ENCODE measurements at places on chromosomes 7 and 10.

- no peak for DNase-seq
These were observed 61.4 kb downstream of the SHOC2 start for GRCh38 chr10:110980807-110981206.

- peak; percentile 66 for DNase-seq
These were observed 22.7 kb upstream of the AASS start for GRCh38 chr7:122166740-122167139.

DNA sequence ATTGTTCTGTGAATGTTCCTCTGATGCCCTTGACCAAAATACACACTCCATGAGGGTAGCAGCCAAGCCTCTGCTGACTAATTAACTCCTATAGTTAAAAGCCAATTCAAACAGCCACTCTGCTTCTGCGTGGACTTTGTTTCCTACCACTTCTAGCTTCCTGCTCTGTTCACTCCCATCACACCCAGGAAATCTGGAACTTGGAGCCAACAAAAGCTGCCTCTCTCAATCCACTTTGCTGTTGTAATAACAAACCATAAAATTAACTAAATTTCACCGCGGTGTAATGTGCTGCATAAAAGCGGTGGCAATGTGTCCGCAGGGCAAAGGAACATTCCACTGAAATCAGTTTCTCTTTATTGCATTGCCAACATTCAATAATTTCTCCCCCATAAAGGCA lies 239.5 kb downstream of the PLXNA4 start:
- no peak for DNase-seq

DNA sequence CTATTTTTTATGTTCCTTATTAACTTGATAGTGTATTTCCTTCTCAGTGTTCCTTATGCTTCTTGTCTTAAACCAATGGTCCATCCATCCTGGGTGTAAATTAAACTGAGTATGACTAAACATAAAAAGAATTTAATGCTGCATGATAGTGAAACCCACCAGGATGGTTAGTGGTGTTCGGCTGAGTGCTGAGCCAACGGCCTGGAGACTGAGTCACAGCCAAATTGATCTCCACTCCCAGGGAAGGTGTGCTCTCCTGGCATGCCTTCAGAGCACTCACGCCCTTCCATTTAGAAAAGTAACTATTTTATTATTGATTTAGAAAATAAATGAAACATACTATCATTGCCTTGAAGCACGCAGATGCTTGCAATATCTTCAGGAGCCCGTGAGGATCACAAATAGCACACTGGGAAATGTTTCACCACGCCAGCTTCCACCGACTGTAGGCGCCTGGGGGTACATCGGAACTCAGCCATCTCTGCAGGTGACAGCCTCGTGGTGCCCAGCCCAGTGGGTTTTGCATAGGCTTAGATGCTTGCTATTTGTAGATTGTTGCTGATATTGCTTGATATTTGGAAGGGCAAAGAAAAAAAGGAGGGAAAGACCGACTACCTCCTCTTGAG lies 40.0 kb upstream of the LOXL4 start:
- no peak for DNase-seq

GRCh38 chr10:10956681-10957542 lies 60.8 kb upstream of the CELF2 start:
- no peak for DNase-seq

- DNase-seq = no peak
These were observed 463.2 kb downstream of the GALNT17 start for GRCh38 chr7:71595176-71595575.

- no peak for DNase-seq
These were observed 33.6 kb upstream of the FAM13C start for GRCh38 chr10:59395984-59396383.

GRCh38 chr10:83701799-83702198 lies 437.5 kb upstream of the GHITM start:
- no peak for DNase-seq

DNA sequence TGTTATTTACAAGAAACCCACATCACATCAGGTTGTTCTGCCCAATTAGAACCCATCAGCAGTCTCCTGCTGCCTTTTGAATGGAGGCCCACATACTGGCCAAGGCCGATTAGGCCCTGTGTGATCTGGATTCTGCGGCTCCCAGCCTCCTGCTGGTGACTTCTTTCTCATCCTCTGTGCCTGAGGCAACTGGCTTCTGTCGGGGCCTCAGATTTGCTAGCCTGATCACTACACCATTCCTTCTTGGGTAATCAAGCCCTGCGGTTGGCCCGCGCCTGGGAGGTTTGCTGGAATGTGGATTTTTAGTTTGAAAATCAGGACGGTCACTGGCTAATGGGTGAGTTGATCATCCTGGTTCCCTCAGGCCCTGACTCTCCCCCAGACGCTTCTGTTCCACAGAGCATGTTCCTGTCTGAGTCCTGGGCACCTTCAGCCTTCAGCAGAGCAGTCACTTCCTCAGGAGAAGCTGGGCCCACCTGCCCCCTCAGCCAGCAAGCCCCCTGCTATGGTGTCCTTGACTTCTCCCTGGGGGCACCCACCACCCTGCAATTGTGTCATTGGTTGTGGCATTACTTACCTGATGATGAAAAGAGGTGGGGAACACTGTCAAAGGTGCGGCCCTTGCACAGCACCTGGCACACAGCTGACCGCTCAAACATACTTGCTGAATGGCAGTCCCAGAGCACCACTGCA lies 207.6 kb downstream of the PHTF2 start:
- no peak for DNase-seq

DNA sequence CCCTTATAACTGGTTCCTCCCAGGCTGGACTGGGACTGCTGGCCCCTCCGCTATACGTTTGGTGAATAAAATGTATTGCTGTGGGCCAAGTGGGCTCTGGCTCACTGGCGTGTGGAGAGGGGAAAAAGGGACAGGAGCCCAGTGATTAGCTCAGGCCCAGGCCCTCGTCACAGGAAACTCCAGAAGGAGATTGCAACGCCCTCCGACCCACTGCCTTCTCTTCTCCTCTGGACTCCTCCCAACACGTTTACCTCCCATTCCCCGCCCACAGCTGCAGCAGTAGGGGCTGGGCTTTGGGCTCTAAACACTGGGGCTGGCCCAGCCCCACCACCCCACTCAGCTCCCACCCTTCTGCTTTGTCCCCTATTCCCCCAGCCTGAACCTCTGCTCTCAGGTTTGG lies 173.9 kb downstream of the NEURL1 start:
- DNase-seq = no peak

GRCh38 chr7:38052786-38053185 lies 125.3 kb upstream of the STARD3NL start:
- DNase-seq = no peak

- DNase-seq = no peak
These were observed 71.6 kb downstream of the FBXL13 start for GRCh38 chr7:103003004-103003403.

DNA sequence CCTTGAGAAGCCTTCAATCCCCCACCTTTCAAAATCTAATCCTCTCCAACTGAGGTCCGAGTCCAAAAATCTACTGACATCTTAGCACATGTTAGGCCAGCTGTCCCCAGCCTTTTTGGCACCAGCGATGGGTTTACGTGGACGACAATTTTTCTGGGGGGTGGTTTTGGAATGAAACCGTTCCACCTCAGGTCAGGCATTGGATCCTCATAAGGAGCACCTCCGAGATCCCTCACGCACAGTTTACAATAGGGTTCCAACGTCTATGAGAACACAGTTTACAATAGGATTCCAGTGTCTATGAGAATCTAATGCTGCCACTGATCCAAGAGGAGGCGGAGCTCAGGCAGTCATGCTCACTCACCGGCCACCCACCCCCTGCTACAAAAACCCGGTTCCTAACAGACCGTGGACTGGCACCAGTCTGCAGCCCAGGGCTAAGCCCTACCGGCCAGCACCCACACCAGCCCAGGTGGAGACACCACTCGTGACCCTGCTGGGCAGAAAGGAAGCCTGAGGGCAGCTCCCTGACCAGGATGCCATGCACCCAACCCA lies 107.6 kb downstream of the DIP2C start:
- DNase-seq = no peak

- no peak for DNase-seq
These were observed 3.3 kb downstream of the ASAH2 start for GRCh38 chr10:50248062-50248461.

GRCh38 chr7:107559864-107560263 lies 3.9 kb downstream of the COG5 start:
- DNase-seq = no peak

GRCh38 chr10:293636-294035 lies 158.4 kb downstream of the ZMYND11 start:
- DNase-seq = no peak

- peak; percentile 32 for DNase-seq
These were observed 157.2 kb downstream of the CHRM2 start for GRCh38 chr7:137025469-137026175.

- peak; percentile 92 for DNase-seq
These were observed 145.2 kb downstream of the ST7 start for GRCh38 chr7:117098457-117098856.

GRCh38 chr7:17103170-17103569 lies 195.3 kb upstream of the AHR start:
- no peak for DNase-seq

GRCh38 chr7:42493436-42494198 lies 256.6 kb upstream of the GLI3 start:
- DNase-seq = peak; percentile 76

DNA sequence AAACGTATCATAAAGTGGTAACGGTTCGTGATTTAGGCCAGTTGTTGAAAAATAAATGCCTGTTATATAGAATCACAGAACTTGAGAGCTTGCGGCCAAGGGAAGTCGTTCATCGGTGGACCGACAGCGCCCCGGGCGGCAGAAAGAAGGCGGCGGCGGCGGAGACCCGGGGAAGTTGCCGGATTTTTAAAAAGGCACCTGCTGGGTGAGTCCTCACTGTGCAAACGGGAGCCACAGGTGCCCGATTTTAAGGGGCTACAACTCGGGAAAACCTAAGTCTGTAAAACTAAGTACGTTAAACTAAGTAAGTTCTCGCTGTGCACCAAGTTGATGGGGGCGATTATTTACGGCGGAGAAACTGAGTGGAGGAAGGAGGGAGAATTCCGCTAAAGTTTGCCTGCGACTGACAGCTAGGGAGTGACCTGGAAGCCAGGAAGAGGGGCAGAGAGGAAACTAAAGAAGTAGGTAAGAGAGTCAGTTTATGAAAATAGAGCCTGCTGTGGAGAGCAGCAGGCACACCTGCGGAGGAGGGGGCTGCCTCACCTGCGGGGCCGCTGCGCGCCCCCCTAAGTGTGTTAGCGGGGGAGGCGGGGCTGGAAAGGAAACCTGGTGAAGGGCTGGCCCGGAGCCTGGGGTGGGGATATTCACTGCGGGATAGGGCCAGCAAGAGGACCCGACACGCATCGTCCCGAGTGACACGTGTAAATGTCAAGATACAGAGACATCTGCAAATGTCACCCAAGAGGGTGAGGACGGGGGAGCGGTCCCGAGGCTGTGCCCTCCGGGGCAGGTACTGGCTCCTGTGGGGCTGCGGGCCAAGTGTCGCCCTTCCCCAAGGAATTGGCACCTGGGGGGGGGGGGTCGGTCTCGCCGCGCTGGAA lies 996 bp downstream of the ADAM12 start:
- no peak for DNase-seq

GRCh38 chr10:110376767-110377160 lies 72.0 kb upstream of the SMNDC1 start:
- no peak for DNase-seq

GRCh38 chr10:77837925-77838595 lies 88.5 kb downstream of the DLG5 start:
- no peak for DNase-seq

DNA sequence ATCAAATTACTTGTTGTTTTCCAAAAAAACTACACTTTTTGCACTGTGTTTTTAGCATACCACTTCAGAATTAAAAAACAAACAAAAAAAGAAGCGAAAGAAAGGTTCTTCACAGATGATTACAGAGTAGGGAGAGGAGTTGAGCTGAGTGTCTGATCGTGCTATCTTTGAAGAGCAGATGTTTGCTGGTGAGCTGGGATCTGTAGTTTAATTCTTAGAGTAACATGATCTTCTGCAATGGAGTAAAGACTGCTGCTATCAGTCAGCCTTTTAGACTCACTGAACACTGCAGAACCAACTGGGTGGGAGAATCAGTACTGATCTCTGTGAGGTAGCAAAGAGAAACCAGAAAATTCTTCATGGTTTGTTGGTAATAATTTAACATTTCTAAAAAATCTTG lies 1197.8 kb upstream of the SORCS1 start:
- no peak for DNase-seq

GRCh38 chr10:34049887-34050286 lies 715.4 kb upstream of the NRP1 start:
- DNase-seq = peak; percentile 67

DNA sequence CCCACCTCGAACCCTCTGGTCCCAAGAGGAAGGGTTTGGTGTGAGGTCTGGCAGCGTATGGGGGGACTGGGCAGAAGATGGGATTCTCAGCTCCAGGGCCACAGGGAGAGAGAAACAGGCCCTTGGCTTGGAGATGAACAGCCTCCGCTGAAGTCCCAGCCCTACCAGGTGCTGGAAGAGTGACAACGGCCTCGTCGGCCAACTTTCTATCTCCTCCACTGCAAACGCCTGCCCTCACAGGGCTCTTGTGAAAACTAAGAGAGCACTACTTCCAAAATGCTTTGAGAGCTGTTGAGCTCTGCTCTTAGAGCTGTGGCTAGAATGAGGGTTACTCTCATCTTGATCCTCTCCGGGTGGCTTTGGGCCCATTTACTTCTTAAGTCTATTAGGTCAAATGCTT lies 63.5 kb downstream of the AFAP1L2 start:
- no peak for DNase-seq

DNA sequence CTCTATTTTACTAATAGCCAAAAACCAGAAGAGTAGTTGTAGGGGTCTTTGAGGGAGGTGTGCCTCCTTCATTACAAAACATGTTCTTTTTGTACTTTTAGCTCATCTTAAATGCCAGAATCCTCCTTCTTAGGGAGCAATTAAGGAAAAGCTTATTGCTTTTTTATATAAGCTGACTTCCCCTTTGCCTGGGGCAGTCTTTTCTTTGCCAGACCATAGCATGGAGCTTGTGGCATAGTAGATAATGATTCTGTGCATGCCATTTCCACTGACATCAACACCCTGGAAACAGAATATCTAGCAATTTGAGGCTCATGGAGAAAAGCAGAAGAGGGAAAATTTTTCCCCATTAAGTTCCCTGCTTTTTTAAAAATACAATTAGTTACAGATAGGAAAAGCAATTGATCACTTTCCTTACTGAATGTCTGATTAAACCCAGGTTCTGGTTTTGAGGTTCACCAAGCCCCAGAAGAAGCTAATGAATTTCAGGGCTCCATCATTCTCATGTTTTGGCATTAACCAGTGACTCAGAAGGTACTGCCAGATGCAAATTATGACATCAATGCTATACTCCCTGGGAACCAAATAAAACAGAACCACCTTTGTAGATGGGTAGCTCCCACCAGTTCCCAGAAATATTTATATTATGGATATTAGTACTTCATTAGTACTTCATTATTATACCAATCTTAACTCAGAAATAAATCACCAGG lies 410.6 kb downstream of the KCNMA1 start:
- DNase-seq = no peak

- no peak for DNase-seq
These were observed 114.8 kb downstream of the JAZF1 start for GRCh38 chr7:28065721-28066285.

- no peak for DNase-seq
These were observed 152.9 kb downstream of the HGF start for GRCh38 chr7:81616951-81617350.

- no peak for DNase-seq
These were observed 180.6 kb upstream of the CHRM2 start for GRCh38 chr7:136687693-136688322.

GRCh38 chr7:134813663-134814396 lies 34.4 kb downstream of the CALD1 start:
- peak; percentile 82 for DNase-seq
